Stimulated activated CD4-positive, alpha-beta T cell treated with anti-CD3 and anti-CD28 coated beads, Interleukin-12 subunit alpha, Interleukin-12 subunit beta, amount 100 ng/mL, for 24 hours (primary cell): ENCODE measurements at places on chromosomes 11 and 22.

DNA sequence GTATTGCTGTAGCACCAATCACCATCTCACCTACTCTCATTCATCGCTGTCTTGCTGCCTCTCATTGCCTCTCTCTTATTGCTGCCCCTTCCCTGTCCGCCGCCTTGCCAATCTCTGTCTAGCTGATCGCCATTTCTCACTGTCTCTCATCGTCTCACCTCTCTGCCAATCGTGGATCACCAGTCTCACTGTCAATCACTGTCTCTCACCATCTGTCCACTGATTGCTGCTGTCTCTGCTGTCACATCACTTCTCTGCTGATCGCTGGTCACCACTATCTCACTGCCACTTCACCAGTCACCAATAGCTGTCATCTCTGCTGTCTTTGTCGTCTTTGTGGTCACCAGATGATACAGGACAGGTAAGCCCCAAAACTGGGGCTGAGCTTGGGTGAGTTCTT, 20.6 kb upstream of the RNASEH2C start:
- DNase-seq = no peak

GRCh38 chr22:42693055-42693762, 27.5 kb downstream of the A4GALT start:
- no peak for DNase-seq

GRCh38 chr22:41927813-41928212, 1.2 kb upstream of the TNFRSF13C start:
- no peak for DNase-seq

GRCh38 chr11:7671347-7672215, 1.7 kb downstream of the CYB5R2 start:
- DNase-seq = peak; percentile 32

GRCh38 chr11:76810151-76810853, 27.1 kb downstream of the TSKU start:
- peak; percentile 53 for DNase-seq

- no peak for DNase-seq
Measured at GRCh38 chr11:12767577-12767976, 93.4 kb downstream of the TEAD1 start.

- DNase-seq = peak; percentile 26
Measured at GRCh38 chr11:117458275-117459122, 130.8 kb downstream of the CEP164 start.

GRCh38 chr22:42074132-42074811, at the start of gene PHETA2:
PHETA2 (plus strand) TSS chr22:42074248; CDS start chr22:42077294, 3,046 bp downstream.
- peak; percentile 38 for DNase-seq

GRCh38 chr11:61369372-61370348, 7.5 kb downstream of the TMEM138 start:
- no peak for DNase-seq

- no peak for DNase-seq
Measured at GRCh38 chr11:96055706-96056387, 131.9 kb upstream of the MTMR2 start.

DNA sequence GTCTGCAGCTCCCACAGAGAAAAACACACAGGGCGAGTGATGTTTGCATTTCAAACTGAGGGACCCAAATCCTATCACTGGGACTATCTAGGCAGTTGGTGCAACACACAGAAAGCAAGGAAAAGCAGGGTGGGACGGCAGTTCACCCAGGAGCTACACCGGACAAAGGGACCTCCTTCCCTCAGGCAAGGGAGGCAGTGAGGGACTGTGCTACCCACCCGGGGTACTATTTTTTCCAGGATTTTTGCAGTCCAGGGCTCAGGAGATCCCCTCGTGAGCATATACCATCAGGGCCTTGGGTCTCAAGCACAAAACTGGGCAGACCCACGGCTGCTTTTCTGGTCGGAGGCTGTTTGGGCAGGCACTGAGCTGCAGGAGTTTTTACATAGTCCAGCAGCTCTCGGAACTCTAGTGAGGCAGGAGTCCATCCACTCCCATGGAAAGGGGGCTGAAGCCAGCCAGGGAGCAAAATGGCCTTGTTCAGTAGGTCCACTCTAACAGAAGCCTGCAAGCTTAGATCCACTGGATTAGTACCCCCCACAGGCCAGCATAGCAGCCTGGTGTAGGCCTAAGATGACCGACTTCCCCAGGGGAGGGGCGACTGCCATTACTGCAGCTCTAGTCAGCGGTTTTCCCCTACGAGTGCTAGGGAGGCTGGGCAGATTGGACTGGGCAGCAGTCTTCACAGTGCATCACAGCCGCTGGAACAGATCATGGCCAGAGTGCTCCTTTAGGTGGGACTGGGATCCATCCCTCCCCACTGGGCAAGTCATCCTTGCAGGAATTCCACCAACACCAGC, 28.2 kb downstream of the CARD18 start:
- no peak for DNase-seq

DNA sequence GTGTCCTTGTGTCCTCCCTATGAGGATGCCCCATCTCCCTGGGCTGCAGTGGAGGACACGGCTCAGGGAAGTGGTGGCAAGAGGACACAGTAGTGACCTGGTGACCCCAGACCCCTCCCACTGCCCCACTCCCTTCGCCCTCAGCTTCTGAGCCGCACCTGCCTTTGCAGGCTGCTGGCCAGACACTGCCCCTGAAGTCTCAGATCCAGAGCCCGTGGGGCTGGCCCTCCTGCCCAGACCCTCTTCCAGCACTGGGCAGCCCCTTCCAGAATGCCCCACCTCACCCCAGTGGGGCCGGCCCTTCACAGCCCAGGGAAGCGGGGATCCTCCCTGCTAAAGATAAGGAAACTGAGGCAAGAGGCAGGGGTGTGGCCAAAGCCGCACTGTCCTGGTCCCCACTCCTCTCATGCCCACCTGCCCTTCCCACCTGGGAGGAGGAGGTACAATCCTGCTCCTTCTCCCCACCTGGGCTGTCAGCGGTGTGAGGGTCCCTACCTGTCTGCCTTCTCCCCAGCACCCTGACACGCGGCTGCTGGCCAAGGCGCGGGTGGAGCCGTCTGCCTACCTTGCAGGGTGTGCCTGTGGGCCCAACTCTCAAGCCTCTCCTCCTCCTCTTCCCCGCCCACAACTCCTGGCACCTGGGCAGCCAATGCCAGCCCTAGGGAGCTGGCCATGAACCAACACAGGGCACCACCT, 17.3 kb downstream of the TRPM5 start:
- DNase-seq = no peak

GRCh38 chr11:120695426-120695825, 183.9 kb downstream of the GRIK4 start:
- no peak for DNase-seq

DNA sequence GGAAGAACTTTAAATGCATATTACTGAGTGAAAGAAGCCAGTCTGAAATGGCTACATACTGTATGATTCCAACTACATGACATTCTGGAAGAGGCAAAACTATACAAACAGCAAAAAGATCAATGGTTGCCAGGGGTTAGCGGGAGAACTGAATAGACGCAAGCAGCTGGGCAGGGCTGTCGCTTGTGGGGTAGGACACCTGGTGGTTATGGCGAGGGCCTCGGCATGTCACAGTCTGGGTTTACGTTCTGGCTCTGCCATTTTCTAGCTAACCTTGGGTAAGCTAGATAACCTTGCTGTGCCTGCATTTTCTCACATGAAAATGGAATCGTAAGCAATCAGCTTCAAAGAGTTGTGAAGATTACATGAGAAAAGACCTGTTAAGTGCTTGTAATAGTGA, 55.2 kb upstream of the SYT13 start:
- no peak for DNase-seq

DNA sequence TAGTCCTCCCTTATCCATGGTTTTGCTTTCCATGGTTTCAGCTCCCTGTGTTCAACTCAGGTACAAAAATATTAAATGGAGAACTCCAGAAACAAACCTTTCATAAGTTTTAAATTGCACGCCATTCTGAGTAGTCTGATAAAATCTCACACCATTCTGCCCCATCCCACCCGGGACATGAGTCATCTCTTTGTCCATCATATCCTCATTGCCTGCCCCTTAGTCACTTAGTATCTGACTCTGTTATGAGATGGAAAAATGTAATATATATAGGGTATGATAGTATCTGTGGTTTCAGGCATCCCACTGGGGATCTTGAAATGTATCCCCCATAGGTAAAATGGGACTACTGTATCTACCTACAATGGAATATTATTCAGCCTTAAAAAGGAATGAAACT, 35.5 kb upstream of the FGF3 start:
- DNase-seq = no peak

DNA sequence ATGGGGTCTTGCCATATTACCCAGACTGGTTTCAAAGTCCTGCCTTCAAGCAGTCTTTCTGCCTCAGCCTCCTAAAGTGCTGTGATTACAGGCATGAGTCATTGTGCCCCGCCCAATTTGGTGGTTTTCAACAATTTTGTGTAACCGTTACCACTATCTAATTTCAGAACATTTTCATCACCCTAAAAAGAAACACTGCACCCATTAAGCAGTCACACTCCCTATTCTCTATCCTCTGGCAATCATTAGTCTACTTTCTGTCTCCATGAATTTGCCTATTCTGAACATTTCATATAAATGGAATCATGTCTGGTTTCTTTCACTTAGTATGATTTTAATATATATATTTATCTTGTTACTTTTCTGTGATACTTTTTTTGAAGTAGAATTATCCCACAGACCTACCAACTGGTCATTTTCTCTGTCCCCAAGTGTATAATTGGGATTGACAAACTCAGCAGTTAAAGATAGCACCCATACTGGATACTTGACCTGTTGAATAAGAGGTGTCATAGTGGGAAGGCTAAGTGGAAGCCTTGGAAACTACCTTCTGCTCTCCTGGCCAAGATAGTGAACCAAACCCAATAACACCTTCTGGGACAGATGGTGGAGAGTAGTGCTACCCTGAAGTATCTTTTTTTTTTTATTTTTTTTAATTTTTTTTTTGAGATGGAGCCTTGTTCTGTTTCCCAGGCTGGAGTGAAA, 64.8 kb downstream of the STIM1 start:
- peak; percentile 66 for DNase-seq

DNA sequence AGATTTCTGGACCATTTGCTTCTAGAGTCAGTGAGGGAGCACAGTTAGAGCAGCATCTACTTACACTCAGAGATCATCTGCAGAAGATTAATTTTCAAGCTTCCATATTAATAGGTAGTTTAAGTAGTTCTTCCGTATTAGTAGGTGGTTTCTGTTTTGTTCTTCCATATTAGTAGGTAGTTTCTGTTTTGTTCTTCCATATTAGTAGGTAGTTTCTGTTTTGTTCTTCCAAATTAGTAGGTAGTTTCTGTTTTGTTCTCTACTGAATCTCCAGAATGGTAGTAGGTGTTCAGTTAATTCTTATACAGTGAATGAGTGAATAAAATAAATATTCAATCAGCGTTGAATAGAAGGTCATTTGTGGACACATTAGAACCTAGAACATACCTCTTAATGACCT, 175.7 kb downstream of the TMEM135 start:
- DNase-seq = no peak

GRCh38 chr22:41280065-41280464, 5.9 kb downstream of the RANGAP1 start:
- DNase-seq = no peak

- no peak for DNase-seq
Measured at GRCh38 chr11:84468235-84468634, 1158.9 kb downstream of the DLG2 start.

DNA sequence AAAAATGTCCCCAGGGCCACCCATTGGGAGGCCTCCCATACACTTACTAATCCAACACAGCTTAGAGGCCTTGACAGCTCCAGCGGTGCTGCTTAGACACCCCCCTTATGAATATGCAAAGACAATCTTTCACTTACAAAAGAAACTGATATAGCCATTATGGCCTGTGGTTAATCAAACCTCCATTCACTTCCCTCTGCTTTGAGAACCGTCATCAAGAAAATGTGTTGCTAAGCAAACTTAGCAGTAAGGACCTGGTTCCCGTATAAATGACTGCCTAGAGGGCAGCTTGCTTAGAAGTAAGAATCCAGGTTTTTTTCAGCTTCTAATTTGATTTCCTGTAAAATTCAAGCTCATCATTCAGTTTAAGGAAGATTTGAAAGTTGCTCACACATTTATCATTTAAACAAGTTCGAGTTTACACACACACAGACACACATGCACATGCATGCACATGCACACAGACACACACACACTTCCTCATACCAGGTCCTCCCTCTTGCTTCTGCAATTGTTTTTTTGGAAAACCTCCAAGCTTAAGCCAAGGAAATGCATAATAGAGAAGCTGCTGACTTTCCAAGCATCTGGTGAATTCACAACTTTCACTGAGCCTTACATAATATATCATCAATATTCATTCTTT, 137.7 kb upstream of the BLID start:
- DNase-seq = no peak

- DNase-seq = no peak
Measured at GRCh38 chr22:31852691-31853421, 91.5 kb upstream of the YWHAH start.

GRCh38 chr22:31244046-31244942, 32.2 kb downstream of the LIMK2 start:
- no peak for DNase-seq

- DNase-seq = no peak
Measured at GRCh38 chr11:67651976-67652781, 1.6 kb upstream of the ACY3 start.

- DNase-seq = no peak
Measured at GRCh38 chr11:115925568-115926090, 421.4 kb upstream of the CADM1 start.

DNA sequence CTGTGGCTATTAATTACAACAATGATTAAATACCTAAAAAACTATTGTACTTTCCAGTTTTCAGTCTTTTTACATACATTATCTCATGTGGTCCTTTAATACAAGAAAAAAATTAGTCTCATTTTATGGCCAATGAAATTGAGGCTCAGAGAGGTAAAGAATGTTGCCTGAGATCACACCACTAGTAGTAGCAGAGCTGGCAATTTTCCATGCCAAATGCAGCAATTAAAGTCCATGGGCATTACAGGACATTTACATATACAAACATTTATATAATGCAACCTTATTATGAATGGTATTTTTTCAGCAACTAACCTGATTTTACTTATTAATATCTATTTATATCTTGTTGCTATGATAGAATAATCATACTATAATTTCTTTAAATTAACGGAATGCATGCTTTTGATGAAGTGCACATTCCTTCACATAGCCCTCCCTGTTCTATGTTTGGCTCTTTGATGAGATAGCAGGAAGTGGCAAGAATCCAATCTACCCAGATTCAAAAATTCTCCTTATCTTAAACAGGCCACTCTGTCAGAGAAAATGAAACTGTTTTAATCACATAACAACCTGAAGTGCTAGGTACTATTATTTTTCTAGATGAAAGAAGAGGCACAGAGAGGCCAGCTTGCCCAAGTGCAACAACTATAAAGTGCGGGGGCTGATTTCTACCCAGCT, 120.9 kb upstream of the LDLRAD3 start:
- DNase-seq = no peak

GRCh38 chr22:25100948-25101347, 98.7 kb upstream of the CRYBB3 start:
- no peak for DNase-seq

- DNase-seq = no peak
Measured at GRCh38 chr22:20088263-20088648, 8.2 kb downstream of the DGCR8 start.

DNA sequence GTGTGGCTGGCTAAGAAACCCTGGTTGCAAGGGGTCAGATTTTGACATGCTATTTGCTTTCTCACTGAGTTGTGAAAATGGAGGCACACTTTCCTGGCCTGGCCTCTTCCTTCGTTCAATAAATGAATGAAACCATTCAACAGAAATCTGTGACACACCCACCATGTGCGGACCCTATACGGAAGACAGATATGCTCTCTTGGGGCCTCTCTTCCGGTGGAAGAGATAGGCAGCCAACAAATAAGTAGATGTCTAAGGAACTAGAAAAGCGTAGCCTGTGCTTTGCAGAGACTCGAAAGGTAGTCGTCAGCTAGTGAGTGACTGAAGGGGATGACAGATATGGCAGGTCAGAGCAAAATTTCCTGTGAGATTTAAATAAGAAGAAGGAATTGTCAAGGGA, 5.3 kb downstream of the KCNQ1OT1 start:
- DNase-seq = no peak

- no peak for DNase-seq
Measured at GRCh38 chr11:58134151-58134550, 8.8 kb upstream of the OR9I1 start.
